ENCODE measurements at places on chromosomes 11 and 22.

- no peak for DNase-seq
These were observed 32.7 kb upstream of the USP47 start for GRCh38 chr11:11808992-11809615.

- no peak for DNase-seq
These were observed 71.9 kb upstream of the PPARA start for GRCh38 chr22:46078241-46079092.

- no peak for DNase-seq
These were observed 135.7 kb downstream of the COMMD9 start for GRCh38 chr11:36153551-36153950.

GRCh38 chr11:116431842-116432241 is 340.9 kb downstream of the BUD13 start:
- no peak for DNase-seq

GRCh38 chr11:125157118-125157733 is 7.3 kb upstream of the PKNOX2 start:
- no peak for DNase-seq

DNA sequence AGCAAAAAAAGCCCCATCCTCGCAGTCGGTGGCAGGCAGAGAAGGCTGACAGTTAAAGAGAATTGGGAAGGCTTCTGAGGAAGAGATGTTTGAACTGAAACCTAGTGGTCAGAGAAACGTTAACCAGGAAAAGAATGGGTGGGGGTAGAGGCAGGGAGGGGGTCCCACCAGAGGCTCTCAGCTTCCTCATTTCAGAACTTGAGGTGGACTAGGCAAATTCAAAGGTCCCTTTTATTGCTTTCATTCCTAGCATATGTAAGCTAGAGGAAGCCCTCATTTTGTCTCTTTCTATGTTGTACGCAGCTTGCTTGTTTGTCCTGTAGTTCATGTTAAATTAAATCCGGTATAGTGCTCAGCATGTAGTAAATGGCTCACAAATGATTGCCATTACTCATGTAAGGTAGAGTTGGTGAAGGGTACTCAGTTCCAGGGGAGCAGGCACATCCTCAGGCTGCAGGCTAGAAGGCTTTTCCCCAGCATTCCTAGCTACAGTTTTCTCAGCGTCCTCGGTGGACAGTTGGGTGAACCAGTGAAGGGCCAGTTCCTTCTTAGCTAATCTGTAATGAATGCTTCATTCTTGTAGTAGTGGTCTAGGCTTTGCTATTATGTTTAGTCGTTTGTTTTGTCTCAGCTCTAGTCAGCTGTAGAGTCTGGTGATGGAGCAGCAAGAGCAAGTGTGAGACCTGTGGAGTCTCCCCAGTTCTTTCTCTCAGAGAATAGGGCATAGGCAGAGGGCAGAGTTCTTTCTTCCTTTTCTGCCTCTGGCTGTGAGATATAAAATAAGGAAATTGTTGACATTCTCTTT is 58.6 kb downstream of the UVRAG start:
- no peak for DNase-seq

DNA sequence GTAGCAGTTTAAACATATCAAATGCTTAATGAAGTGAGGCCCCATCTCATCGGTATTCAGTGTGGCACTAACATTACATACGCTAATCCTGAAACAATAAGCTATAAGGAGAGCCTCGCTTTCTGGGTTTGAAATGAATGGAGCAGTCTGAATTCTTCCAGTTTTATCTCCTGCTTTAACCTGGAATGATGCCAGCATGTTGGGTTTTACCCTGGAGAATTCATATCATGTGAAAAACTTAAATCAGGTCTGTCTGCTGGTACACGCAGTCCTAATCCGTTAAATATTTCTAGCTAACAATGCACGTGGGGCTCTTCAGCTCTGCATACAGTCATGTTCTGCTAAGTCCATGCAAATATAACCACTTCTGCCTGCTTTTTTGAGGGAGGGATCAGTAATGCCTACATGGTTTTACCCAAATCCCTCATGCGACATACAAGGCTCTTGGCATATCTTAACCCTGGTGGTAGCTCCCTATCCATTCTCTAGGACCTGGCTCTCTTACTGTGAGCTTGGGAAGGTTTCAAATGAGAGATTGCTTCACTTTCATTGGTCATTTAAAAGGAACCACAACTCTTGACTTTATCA is 92.7 kb downstream of the COMMD9 start:
- no peak for DNase-seq

Data from Caco-2 (cell line).